ENCODE measurements at places on chromosomes 13 and 19.

DNA sequence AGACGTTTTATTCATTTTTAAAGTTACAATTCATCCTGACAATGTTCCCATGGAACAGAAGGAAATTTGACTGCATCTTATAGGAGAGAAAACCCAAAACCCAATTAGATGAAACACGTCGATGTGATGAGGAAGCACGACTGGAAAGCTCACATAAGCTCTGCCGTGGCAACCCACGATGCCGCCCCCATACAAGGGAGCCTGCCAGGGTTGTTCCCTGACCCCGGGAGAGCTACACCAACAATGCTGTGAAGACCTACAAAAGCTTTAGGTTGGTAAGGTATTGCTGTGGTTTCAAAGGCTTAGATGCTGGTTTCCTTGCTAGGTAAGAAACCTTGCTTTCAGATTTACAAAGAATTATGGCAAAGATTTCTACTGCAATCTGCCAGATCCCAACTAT is 393.1 kb downstream of the KLF12 start:
- no peak for DNase-seq

DNA sequence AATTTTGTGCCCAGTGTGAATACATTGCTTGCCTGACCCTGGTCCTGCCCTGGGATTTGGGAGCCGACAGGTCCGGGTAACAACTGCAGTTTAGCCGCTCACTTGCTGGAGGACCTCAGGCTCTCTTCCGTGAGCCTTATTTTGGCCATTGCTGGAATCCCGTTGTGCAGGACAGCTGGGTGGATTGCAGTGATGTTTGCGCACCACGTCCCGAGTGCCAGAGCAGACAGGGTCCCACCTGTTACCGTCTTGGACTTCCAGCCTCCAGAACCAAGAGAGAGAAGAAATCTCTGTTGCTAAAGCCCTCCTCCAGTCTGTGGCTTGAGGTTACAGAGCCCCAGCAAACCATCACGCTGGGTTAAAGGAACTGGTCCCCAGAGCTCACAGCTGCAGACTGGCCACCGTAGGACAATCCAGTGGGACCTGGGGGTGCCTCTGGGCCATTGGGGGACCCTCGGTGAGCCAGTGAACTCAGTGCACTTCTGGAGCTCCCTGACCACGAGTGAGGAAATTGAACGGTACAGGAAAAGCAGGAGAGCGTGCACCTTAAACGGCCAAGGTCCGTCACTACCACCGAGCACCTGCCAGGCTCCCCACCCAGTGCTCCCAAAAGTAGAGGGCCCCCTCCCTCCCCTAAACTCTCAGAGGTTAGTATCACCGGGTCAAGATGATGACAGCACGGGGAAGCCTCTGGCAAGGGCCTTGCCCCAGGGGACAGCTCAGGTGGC is 92.9 kb downstream of the GNG7 start:
- no peak for DNase-seq

DNA sequence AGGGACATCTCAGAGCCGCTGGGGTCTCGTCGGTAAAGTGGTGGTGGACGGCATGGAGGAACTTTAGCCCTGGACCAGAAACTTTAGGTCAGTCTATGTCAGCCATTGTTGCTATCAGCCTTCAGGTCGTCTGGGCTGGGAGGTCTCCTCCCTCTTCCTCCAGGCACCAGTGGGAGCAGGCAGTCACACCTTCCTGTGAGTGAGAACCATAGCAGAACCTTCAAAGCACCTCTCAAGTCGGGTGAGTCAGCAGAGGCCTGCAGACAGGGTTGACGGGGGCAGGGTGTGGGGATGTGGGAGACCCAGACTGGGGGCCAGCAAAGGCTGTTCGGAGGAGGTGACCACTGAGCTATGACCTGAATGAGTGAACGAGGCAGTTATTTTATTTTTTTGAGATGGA is 15.4 kb upstream of the SBNO2 start:
- no peak for DNase-seq

- no peak for DNase-seq
Measured at GRCh38 chr13:18949970-18950369, 231.7 kb downstream of the TUBA3C start.

DNA sequence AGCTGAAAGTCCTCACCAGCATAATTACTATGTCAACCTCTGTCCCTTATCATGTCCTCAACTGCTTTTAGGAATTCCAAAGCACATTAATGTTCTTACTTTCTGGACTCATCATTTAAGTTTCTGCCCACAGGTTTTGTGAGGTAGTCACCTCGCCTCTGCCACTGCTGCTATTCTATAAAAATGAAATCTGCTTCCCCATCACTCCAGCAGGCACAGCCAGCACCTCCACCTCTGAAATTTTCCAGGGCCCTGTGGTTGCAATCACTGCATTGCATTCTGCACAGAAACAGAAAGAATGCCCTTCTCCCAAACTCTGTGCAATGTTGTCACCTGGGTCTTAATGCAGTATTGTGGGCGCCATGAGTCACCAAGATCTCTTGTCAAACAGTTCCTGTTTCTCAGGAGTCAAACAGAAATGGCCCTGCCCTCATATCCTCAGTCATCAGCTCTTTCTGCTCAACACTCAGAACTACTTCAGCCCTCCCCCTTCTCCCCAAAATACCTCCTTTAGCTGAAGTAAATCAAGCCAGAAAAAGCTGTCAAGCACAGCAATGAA is 529.2 kb upstream of the NBEA start:
- DNase-seq = no peak

DNA sequence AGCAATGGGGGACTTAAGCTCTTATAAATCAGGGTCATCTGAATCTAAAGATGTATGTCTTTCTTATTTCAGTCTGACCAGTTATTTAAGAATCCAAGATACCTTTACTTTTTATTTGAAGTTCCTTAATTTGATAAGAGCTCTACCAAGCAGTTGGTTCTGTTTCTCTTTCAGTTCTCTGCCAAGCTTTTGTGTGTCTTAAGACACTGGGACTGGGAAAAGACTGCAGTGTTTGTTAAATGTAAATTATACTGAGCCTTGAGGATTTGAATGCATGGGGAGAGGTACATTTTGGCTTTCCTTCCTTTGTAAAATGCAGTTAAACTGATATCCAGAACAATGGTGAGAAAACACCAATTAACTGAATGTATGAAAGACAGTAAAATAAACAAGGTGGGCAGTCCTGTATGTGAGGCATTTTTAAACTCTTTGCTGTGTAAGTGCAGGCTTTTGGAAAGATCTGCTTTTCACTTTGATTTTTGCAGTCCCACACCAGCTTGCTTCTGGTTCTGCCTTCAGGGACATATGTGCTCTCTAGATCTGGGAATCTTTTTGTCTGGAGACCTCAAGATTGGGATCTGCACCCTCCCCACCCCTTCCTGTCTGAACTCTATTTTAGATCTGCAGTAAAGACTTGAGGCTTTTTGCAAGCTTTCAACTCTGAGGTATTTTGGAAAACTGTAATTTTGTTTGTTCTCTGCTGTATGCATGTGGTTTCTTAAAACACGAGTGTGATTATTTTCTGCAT is 77.6 kb downstream of the LRCH1 start:
- DNase-seq = no peak

DNA sequence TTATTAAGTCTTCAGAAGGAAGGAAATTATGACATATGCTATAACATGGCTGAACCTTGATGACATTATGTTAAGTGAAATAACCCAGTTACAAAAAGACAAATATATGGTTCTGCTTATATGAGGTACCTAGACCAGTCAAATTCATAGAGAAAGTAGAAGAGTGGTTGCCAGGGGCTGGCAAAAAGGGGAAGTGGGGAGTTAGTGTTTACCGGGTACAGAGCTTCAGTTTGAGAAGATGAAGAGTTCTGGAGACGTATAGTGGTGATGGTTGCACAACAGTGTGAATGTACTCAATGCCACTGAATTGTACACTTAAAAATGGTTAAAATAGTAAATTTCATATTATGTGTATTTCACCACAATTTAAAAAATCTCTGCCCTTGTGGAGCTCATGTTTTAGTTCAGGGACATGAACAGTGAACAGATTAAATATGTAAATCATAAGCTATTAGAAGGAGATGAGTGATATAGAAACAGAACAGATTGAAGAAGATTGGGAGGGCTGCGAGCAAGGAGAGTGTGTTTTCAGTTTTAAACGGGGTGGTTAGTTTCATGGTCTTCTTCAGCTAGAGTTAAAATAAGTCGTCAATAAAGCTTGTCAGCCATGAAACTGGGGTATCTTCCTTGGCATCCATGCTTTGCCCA is 355.2 kb downstream of the KCNRG start:
- DNase-seq = no peak

DNA sequence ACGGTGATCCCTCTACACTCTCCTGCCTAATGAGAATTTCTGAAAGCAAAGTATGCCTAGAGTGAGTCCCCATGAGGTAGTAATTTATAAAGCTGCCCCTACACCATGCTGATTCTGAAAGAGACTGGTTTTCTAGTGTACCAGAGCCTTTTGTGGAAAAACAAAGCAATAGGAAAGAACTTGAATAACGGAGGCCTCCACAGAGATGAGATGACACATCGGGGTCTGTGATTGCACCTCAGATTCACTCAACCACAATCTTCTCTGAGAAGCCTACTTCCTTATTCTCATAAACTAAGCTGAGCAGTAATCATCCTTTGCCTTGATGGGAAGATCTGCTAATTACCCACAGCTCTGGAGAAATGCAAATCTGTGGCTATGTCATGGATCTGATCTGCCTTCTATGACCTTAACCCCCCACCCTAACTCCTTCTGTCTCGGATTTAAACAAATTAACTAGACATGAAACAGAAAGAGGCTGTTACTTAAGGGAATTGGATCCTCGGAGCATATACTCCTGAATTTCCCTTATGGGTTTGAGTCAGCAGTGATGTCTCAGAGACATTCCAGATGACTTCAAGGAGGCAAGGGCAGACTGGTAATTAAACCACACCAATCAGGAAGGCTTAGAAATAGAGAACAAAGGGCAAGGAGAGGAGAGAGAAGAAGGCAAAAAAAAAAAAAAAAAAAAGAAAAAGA is 128.0 kb downstream of the DCT start:
- no peak for DNase-seq

DNA sequence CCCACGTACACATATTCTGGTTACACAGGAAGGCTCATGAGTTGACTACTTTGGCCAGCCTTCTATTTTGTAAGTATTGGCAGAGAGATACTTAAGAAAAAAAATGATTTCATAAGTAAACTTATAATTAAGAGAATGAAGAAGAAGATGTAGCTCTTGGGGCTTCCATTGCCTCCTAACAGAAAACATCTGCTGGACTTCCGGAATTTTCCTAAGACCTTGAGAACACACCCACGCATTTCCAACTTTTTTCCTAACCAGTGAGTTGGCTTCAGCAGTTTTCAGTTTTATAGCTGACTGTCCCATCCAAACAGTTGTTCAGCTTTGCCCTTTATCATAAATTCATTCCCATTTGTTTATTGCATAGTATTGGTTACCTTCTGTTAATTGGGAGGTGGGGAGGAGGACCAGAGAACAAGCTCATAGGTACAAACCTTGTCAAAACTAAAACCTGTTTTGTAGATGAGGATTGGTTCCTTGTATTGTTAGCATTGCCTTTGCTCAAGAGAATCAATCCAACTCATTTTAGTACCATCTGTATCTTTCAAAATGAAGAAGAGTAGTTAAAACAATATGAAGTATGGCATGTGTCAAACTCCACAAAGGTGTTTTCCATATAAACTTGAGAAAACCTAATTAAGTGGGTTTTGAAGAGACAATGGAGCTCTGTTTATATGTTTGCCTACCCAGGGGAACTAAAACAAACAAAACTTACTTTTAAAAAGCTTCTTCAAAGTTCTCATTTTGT is 93.9 kb downstream of the COL4A2 start:
- no peak for DNase-seq

- DNase-seq = no peak
Measured at GRCh38 chr19:14821937-14822336, 13.0 kb downstream of the OR7A5 start.

- DNase-seq = no peak
Measured at GRCh38 chr13:22227895-22228294, 557.0 kb downstream of the FGF9 start.

DNA sequence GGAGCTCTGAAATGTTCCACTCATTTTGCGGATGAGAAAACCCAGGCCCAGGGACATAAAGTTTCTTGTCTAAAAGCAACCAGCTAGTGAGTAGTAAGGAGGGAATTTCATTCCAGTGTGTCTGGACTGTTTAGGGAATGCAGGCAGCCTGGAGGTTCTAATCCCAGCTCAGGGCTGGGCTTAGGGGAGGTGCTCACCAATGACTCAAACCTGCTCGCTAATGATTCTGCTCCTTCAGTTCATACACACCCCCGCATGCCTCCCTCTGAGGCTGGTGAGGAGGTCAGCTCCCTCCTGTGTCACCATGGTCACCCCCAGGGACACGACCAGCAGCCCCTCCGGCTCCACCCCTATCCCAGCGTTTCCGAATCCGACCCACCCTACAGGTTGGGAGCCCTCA is 34.6 kb downstream of the CYP4F2 start:
- no peak for DNase-seq

- no peak for DNase-seq
Measured at GRCh38 chr19:54199401-54199800, 1.3 kb upstream of the RPS9 start.

DNA sequence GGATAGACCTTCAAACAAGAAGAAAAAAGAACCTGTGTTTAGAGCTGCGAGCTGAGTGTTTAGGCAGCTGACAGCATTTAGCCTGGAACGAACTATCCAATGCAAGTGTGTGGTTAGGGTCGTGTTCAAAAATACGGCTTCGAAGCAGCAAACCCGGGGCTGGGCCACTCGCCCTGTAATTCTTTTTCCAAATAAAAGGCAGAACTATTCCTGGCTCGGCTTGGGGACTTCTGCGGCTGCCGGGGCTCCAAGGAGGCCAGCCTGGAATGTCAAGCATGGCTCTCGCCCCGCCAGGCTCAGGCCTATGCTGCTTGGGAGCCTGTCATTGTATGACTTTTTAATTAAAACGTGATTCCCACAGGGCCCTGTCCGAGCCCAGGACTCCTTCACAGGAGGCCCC is 51.7 kb upstream of the KLF2 start:
- no peak for DNase-seq

DNA sequence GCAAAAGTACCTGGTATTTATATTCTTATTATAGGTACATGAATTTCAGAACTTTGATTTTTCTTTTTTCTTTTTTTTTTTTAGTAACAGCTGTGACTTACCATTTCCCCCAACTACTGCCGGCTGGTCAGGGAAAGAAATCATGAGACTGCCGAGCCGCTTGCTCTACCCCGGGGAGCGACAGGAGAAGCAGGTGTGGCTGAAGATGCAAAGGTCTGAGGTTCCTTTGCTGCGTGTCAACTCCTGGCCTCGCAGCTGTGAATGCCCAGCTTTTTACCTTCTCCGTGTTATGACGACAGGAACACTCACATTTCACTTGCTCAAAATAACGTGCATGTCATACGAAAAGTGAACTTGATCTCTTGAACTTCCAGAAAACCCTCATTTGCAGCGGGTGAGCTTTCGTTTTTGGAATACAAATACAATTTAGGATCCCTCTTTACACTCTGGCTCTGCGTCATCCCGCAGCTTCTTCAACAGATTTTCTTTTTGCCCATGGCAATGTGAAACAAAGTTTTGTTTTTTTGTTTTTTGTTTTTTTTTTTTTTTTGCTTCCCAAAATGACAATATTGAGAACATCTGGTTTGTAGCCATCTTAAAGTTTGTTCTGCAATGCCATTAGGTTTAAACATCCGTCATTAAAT is 117.9 kb downstream of the EFNB2 start:
- DNase-seq = no peak

- DNase-seq = no peak
Measured at GRCh38 chr19:55642153-55643002, 1.1 kb upstream of the ZNF581 start.
